ENCODE measurements at places on chromosomes 4 and X.
A peak's percentile ranks its signal among the peaks of the same experiment; 100 is the strongest.

DNA sequence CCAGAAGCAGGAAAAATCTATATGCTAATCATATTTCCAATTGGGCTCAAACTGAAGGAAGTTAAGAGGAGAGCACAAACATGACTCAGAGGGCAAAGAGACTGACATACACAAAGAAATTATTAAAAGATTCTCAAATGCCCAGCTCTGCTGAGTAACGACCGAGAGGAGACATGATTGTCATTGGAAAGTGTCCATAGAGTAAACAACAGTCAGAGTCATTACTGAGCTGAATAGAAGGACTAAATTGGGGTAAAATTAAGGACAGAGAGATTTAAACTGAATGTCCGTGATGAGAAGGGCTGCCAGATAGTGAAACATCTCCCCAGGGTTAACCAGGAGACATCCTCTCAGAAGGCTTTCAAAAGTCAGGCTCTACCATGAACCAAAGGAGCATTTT lies 111.2 kb upstream of the GALNT7 start:
- DNase-seq, result peak; percentile 34

- DNase-seq, result no peak
These were observed 562.9 kb upstream of the FAT1 start for GRCh38 chr4:187286525-187286924.

DNA sequence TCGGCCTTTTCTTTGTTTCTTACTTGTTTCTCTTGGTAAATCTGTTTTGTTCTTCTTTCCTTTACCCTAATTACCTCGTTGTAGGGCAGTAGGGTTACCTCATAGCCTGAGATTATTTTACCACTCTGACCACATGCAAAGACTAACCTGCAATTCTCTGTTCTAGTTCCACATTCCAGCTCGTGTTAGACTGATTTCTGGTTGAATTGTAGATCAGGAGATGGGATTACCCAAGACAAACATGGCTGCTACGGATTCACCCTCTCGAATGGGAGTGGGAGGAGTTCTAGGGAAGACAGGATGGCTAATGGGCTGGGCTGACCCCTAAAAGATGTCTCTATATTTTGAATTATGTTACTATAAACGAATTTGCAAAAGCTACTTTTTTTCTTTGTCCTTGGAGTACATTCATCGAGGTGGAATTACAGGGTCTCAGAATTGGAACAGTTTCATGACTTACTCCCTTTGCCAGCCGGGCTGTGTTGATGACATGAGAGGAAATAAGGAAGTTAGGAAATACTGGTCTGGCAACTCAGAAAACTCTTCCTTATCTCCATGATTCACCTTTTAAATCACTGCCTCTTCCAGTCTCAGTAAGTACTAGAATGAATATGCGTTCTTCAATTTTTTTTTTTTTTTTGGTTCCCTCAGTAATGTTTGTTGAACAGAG lies 36.7 kb upstream of the FBXW7 start:
- DNase-seq, result no peak

GRCh38 chr4:73675623-73676022 lies 55.4 kb upstream of the RASSF6 start:
- no peak for DNase-seq

- no peak for DNase-seq
These were observed 67.4 kb downstream of the CBLL2 start for GRCh38 chrX:22340022-22340616.

DNA sequence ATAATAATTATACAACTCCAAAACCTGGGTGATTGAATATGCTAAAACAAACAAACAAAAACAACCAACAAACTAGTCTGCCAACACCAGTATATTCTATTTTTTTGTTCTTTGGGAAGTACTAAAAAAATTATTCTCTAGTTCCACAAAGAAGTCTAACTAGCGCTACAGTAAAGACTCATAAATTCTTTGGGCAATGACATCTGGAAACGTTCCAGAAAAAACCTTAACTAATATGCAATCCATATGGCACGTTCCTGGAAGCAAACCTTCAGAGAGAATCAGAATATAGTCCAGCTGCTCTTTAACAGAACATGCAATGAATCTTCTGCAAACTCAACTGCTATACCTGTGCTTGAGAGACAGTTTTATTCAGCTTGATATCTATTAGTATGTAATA lies 500.1 kb downstream of the TRAM1L1 start:
- no peak for DNase-seq

- DNase-seq, result no peak
These were observed 43.2 kb downstream of the ANOS1 start for GRCh38 chrX:8688776-8689175.

DNA sequence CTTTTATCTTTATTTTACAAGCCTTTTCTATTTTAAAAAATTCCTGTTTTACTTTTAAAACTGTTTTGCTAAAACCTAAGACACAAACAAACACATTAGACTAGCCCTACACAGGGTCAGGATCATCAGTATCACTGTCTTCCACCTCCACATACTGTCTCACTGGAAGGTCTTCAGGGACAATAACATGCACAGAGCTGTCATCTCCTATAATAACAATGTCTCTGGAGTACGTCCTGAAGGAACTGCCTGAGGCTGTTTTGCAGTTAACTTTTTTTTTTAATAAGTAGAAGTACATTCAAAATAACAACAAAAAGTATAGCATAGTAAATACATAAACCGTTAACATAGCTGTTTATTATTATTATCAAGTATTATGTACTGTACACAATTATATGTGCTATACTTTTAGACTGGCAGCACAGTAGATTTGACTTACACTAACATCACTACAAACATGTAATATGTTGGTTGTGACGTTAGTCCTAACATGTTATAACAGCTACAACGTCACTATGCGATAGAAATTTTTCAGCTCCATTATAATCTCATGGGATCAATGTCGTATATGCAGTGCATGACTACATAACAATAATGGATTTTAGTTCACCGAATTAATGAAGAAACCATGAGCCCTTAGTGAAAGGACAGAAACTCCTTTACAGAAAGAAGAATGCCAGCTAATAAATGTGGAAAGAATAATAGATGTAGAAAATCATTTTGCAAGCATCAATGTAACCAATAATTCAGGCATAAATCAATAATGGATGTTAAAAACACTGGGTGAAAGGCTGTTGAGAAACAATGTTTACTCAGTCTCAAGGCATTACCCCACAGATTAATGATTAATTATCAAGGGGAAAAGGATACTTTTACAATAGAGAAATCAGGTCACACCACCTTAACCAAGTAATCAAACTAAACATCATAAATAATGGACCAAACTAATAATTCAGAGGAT lies 49.2 kb downstream of the FBXW7 start:
- DNase-seq, result no peak

GRCh38 chr4:73814679-73815078 lies 21.8 kb upstream of the CXCL6 start:
- DNase-seq, result peak; percentile 8

GRCh38 chr4:37664696-37665095 lies 21.5 kb downstream of the RELL1 start:
- DNase-seq, result no peak

DNA sequence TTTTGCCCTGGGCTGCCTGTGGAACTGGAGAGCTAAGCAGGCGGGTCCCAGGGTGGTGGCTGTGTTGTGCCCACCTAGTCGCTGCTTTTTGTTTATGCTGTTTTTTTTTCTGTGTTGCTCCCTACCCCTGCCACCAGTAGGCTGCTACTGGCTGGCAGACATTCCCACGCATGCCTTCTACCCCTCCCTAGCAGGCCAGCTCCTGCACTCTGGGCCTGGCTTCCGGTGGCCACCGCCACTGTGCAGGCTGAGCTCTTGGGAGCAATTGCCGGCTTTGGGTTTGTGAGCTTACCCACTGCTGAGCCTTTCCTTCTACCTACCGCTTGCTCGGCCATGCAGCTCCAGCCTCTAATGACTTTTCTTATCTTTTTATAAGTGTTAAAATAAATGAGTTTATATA lies 57.6 kb downstream of the RBM46 start:
- no peak for DNase-seq

GRCh38 chr4:76513482-76513881 lies 78.5 kb downstream of the SHROOM3 start:
- no peak for DNase-seq

DNA sequence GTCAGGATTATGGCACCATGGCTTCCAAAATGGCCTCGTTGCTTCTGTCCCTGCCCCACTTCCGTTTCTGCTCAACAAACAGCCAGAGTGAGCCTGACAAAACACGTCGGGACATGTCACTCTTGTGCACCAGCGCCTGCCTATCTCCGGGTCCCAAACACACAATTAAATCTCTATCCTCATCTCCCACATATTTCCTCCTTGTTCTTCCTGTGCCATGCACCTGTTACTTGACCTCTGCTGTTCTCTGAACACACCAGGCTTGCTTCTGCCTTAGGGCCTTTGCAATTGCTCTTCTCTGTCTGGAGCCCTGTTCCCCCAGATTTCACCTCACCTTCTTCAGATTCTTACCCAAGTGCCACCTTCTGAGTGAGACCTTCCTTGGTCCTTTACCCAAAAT lies 12.7 kb upstream of the CD38 start:
- DNase-seq, result no peak

- no peak for DNase-seq
These were observed 229.5 kb downstream of the MAPK10 start for GRCh38 chr4:86130160-86130933.

- no peak for DNase-seq
These were observed 34.1 kb downstream of the ART3 start for GRCh38 chr4:76108467-76109181.

- no peak for DNase-seq
These were observed 201.6 kb downstream of the CAMK2D start for GRCh38 chr4:113559947-113560346.

- no peak for DNase-seq
These were observed 161.2 kb downstream of the GLRA2 start for GRCh38 chrX:14690553-14690952.

DNA sequence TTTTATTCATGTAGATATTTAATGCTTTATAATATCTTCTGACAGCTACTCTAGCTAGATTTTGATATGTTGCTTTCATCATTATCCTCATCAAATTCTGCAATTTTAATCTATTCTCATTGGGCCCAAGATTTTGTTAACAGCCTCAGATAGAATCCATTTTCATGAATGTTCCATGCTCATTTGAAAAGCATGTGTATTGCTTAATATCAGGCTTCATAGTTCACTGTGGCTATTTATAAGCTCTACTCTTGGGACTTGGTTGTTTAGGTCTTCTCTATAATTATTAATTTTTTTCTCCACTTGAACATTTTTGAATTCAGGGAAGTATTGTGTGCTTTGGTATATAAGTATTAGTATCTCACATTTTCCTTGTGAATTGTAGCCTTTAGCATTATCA lies 41.8 kb downstream of the RAB40A start:
- no peak for DNase-seq

DNA sequence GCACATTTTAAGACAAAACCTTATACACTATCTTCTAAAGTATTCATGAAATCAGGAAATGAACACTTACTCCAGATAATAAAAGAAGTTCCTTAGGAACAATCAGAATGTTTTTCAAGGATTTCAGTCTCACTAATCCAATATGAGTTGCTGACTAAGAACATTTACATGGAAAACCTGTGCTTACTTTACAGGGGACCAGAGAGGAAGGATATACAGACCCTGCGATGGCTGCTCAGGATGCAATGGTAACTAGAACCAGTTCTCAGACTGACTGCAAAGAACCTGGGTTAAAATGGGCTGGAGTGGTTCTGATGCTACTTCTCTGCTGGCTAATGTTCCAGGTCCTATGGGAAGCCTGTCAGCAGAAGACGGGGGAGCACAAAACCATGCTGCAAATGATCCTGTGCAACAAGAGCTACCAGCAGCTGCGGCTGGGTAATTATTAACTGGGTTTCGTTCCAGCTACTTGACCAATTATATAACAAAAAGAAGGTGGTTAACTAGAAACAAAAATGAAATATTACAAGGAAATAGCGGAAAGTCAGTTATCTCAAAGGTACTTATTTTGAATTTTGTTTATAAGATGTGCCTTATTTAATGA lies 85.3 kb downstream of the ANXA10 start:
- DNase-seq, result no peak

DNA sequence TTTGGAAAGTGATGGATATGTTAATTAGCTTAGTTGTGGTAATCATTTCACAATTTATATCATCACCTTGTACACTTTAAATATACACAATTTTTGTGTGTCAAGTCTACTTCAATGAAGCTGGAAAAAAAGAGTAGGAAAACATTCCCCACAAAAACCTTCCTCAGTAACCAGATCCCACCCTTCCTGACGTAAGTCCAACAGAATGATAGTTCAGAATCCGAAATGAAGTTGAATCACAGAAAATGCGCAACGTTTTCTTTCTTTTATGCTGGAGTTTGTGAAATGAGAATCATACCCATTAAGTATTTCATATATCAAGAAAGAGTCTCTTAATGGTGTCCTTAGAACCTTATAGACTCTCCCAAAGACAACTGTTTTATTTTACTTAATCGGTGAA lies 292.9 kb downstream of the USP46 start:
- DNase-seq, result no peak

DNA sequence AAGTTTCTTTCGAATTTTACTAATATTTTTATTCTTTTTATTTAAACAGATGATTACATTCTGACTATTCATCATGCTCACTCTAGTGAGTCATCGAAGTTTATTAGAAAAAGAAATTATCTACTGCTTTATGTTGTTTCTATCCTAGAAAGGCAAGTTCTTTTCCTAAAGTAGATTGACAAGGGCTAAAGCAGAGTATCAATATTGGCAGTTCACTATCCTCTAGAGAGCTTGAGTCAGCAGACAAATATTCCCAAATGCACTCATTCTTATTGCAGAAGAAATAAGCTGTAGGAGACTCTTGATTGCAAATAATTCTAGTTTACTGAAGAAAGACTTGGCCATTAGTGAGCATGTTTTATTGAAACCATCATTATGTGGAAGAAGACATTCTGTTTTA lies 911.8 kb downstream of the CENPC start:
- no peak for DNase-seq

- no peak for DNase-seq
These were observed 1.8 kb downstream of the PLXNA3 start for GRCh38 chrX:154459832-154460231.

- DNase-seq, result no peak
These were observed 45.0 kb downstream of the SLC9A7 start for GRCh38 chrX:46713672-46714490.

DNA sequence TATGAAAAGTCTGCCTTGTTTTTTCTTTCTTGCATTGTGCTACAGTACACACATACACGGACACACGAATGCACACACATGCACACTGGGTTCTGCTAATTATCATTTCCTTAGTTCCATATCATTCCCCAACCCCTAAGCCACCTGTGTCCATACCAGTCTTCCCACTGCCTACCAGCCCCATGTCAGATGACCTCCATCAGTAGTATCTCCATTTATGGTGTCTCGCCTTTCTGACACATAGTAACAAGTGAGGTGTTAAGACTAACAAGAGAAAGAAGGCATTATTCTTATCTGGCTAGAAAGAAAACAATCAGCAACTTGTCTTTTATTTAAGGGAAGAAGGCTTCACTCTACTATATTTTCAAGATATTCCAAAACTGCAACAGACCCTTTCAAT lies 67.1 kb downstream of the SNCA start:
- no peak for DNase-seq

- DNase-seq, result no peak
These were observed 46.1 kb downstream of the MBNL3 start for GRCh38 chrX:132442691-132443090.

DNA sequence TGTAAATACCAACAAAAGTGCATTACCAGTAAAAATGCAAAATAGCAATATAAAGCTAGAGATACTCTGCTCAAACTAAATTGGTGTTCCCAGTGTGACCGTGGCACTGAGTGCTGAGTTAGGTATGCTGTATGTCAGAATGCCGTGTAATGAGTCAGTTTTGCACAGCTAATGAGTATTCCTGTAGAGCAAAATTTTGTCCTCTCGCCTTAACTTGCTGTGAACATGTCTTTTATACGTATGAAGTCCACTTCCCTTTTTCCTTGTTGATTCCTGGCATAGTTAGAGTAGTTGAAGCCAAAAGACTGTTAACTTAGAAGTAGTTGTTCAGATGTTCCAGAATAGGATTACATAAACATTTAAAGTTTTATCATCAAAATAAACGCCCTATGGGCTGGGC lies 11.5 kb downstream of the DCLK2 start:
- no peak for DNase-seq

All from NCI-H2029 treated with DMSO at 0.1 percent for 48 hours (cell line).